Activated CD4-positive, CD25-positive, alpha-beta regulatory T cell treated with anti-CD3 and anti-CD28 coated beads, Interleukin-2, amount 50 U/mL, for 24 hours (primary cell): ENCODE measurements at places on chromosomes 4 and X.
A peak's percentile ranks its signal among the peaks of the same experiment; 100 is the strongest.

DNA sequence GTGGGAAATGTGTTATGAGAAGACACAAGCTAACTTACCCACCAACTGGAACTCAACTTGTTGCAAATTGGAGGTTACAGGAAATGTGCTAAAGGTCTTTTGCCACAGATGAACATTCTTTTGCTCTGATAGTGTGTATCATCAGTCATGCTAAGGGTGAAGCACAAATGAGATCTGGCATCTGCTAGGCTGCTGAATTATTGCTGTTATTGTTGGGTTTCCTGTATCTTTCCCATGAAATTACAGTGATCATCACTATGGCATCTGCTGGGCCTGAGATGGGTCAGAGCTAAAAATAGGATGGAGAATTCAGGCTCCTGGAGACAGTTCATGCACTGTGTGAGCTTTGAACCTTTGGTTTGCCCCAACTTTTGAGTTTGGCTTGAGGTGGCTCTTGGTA, 124.5 kb downstream of the NPNT start:
- no peak for ATAC-seq

DNA sequence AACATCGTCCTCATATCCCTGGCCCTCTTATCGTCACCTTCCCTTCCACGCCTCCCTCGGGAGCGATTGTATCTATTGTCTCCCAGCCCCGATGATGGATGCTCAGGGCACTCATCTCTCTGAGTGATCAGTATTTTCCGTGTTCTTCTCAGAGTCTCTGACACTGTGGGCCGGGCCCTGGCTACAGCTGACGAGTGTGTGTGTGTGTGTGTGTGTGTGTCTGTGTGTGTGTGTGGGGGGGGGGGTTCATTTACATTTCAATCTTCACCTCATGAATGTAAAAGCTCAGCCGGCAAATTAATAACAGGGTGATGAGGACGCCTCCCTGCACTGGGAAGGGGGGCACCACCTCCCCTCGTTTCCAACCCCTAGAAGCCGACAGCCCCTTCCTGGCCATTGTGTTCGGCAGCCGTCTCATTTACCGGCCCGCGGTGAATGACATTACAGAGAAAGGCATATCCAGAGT, 159.5 kb downstream of the SHOX start:
- ATAC-seq = no peak

- no peak for ATAC-seq
Observed at GRCh38 chr4:101710806-101711205, 79.7 kb upstream of the BANK1 start.

DNA sequence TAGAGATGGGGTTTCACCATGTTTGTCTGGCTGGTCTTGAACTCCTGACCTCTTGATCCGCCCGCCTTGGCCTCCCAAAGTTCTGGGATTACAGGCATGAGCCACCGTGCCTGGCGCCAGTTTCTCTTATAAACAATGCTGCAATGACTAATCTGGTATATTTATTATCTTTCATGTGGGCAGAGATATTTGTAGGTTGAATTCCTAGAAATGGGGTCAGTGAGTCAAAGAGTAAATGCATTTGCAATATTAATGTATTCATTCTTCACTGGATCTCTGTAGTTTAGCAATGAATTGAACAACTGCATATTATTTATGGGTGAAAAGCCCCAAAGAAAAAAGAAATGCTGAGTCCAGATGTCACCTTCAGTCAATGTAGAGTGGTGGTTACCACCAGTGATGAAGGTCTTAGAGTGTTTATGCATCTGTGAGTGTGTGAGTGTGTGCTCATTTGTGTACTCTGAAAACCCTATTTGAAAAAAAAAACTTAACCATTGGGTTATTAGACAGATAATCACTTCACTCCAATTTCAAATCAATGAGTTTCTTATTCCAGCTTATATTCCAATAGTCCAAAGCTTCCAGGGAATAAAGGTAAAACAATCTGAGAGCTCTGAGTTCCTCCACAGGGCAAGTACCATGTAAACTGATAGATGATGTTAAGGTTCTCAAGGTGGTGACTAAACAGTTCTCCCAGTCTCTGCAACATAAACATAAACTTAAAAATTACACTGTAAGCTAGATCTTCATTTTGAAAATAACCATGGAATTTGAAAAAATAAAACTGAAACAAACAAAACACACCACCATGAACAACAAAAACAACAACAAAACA, 22.6 kb upstream of the CD38 start:
- peak; percentile 42 for ATAC-seq

- no peak for ATAC-seq
Observed at GRCh38 chr4:147682755-147683154, 1.2 kb downstream of the PRMT9 start.

- ATAC-seq = peak; percentile 97
Observed at GRCh38 chr4:94507708-94508107, 56.0 kb downstream of the PDLIM5 start.
